ENCODE measurements at places on chromosomes 3 and 15.

DNA sequence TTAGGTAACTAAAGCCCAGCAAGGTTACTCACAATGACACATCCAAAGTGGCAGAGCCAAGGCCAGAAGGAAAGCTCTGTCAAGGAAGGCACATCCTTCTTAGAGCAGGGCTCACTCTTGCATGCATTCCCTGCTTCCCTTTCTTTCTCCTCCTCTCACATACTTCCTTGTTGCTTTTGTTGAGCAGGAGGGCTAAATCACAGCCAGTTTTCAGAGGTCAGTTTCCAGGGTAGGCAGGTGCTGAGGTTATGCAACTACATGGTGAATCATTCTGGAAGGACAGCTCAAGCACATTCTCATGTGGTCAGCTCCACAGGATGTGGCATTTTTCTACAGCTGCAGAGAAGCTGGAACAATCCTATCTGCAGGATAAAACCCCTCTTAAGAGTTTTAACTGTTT, 275.6 kb downstream of the ZNF621 start:
- no peak for DNase-seq

DNA sequence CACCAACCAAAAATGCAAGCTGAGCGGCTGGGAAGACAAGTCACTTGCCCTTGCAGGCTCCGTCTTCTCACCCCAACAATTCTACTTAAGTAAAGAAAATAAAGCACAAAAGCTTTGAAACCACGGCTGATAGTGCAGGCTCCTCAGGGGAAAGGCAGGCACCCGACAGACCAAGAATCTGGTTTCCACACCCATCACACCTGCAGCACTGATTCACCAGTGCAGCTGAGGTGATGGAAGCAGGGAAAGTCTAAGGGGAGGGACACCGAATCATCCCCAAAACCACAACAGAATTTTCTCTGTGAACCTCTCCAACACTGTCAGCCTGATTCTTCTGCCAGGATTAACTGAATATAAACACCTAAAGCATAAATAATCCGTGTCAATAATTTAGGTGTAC, 62.0 kb upstream of the NSMCE3 start:
- no peak for DNase-seq

DNA sequence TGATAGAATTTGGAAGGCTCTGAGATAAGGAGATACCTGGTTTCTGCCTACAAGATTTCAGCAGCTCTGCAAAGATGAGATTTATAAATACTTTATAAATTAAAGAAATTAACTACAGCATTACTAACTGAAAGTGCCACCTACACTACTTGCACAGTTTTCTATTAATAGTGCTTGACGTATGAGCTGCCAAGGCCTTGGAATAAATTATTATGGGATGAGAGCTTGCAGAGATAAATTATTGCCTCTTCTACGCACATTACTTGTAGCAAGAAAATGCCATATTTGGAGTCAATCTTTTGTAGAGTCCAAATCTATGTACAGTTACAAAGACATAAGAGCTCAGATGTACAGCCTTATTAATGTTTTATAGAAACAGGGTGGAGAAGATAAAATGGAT, 89.1 kb downstream of the BCHE start:
- DNase-seq = no peak

- no peak for DNase-seq
Measured at GRCh38 chr15:42992626-42993025, 72.0 kb upstream of the TTBK2 start.

DNA sequence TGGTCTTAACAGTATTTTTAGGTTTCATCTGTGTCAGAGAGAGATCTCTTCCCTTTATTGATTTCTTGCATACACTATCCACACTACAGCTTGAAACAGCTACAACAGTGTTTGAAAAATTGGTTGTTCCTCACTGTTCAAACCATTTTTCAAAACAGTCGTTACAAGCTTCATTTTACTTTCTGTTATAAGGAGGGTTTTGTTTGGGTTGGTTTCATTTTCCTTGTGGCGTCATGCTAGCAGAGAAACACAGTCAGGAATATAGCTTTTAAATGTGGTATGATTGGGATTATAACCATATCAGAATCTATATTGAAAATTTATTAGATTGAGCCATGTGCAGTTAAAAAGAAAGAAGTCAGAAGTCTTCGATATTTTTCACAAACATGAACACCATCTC, 400.6 kb downstream of the ZBTB20 start:
- DNase-seq = no peak

GRCh38 chr3:58349792-58350626, 17.3 kb downstream of the PXK start:
- no peak for DNase-seq

GRCh38 chr3:138135833-138136194, 3.6 kb upstream of the A4GNT start:
- DNase-seq = no peak

DNA sequence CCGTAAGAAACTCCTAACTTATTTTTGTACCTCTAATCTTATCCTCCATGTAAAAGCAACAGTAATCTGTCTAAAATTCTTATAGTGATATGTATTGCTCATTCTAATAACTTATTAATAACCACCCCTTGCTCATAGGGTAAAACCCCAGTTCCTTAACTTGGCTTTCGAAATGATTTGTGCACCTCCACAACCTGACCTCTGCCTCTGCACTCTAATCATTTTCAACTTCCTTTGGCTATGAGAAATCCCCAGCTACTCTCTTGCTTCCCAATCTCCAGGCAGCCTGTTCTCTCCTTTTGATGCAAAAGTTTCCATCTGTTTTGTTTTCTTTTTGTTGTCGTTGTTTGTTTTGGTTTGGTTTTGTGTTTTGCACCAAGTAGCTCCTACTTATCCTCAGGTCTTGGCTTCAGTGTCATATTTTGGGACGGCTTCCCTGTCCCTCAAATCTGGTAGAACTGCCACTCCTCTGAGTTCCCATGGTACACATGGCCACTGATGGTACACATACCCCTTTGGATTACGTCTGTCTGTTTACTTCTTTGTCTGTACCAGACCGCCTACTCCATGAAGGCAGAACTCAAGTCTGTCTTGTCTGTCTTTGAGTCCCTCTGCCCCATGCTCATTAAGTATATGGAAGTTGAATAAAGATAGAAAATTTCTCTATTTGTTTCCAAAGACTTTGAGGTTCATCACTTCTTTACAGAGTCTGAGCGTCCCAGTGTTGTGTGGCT, 105.6 kb upstream of the TGFBR2 start:
- DNase-seq = no peak
